Mesendoderm (in vitro differentiated cells): ENCODE measurements at places on chromosomes 16 and 17.

GRCh38 chr17:71970312-71970711 lies 150.5 kb upstream of the SOX9 start:
- peak; percentile 30 for DNase-seq

DNA sequence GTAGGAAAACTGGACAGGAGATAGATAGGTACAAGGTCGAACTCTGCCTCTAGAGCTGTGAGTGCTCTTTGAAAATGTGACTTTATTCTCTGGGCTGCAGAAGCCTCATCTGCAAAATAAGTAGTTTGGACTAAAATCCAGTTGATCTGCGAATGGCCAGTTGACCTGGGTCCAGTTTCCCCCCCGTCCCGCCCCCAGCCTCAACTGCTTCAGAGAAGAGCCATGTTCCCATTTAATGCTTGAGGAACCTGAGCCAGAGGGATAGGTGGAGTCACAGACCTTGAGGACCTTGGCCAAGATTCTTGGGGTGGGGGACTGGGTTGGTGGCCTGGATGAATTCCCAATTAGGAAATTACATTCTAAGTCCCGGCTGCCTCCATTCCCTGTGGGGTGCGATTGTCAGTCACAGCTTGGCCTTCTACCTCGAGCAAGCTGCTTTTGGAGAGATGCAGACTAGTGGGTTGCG lies 14.1 kb downstream of the TBX2 start:
- DNase-seq, result no peak

DNA sequence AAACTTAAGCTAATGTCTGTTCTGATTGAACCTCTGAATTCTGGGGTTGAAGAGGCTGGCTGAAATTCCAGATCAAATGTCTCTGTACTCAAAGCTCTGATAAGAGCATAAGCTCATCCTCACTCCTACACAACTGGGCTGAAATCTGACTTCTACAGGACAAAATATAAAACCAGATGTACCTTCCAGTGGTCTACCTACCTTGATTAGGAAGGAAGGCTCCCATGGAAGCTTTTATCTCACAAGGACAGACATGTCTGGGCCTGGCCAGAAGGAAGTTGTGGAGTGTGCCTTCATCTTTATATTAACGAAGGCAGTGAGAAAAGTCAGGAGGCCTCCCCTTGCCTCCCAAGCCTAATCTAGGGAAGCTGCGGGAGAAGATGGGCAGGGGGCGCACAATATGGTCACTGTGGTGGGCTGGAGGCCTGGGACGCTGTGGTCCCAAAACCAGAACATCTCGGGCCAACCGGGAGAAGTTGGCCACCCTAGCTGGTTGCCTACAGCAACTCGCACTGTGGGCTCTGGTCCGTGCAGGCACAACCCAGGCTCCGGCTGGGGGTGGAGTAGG lies 55.6 kb upstream of the LRRC37A3 start:
- no peak for DNase-seq

DNA sequence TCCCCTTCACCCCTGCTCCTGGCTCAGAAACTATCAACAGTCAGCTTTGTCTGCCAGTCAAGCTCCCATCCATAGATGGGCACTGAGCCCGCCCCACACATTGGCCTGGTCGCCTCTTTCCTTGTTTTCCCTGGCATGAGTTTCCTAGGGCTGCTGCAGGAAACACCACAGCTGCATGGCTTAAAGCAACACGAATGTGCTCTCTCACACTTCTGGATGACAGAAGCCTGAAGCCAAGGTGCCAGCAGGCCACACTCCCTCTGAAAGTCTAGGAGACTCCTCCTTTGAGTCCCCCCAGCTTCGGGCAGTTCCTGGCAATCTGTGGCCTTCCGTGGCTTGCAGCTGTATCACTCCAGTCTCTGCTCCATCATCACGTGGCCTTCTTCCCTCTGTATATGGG lies 69.9 kb downstream of the TBC1D16 start:
- no peak for DNase-seq

GRCh38 chr17:11618861-11619566 lies 20.7 kb downstream of the DNAH9 start:
- no peak for DNase-seq

DNA sequence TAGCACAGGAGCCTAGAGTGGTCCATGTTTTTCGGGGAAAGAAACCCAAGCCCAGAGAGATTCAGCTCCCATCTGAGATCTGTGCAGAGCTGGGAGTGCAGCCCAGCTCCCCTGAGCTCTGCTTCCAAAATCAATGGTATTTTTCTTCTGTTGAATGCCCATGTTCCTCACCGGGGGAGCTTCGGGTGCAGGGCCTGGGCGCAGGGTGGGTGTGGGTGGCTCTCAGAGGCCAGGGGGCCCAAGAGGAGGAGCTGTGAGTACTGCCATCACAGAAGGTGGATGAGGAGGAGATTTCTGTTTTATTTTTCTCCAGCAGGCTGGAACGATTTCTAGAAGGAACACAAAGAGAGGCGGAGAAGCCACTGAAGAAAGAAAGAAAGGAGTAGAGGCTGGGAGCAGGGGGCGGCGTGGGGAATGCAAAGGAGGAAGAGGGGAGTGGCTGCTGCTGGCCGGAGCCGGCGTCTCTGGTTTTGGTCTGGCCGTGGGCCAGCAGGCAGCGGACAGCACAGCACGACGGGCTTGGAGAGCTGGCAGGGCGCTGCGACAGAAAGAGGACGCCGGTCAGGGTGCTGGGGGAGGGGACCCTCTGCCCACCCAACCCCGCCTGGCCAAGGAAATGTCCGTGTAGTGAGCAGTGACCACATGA lies 76.2 kb upstream of the KSR1 start:
- no peak for DNase-seq

GRCh38 chr16:2836646-2837508 lies 6.8 kb downstream of the ZG16B start:
- no peak for DNase-seq

DNA sequence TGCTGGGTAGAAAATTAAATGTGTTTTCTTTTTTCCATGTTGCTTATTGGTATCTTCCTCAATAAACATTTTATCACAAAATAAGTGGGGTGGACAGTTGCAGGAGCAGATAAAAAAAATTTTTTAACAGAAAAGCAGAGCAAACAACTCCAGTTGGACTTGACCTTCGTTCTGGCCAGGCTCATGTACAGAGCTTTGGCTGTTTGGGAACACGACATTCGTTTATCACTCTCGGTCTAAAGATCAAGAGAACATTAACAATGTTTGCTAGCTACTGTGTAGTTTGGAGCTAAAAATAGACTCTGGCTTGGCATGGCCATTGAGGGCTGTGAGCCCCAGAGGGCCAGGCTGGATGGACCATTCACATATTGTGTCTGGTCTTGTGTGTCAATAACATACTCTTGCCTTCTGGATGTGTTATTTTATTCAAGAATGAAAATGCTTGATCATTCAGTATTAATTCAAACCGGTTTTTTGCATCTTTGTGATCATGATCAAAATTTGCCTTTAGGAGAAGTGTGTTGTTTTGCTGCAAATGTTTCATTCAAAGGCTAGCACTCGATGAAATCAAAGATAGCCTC lies 56.6 kb downstream of the TMEM186 start:
- no peak for DNase-seq

- DNase-seq, result no peak
Observed at GRCh38 chr16:14347706-14348105, 276.6 kb downstream of the MRTFB start.

DNA sequence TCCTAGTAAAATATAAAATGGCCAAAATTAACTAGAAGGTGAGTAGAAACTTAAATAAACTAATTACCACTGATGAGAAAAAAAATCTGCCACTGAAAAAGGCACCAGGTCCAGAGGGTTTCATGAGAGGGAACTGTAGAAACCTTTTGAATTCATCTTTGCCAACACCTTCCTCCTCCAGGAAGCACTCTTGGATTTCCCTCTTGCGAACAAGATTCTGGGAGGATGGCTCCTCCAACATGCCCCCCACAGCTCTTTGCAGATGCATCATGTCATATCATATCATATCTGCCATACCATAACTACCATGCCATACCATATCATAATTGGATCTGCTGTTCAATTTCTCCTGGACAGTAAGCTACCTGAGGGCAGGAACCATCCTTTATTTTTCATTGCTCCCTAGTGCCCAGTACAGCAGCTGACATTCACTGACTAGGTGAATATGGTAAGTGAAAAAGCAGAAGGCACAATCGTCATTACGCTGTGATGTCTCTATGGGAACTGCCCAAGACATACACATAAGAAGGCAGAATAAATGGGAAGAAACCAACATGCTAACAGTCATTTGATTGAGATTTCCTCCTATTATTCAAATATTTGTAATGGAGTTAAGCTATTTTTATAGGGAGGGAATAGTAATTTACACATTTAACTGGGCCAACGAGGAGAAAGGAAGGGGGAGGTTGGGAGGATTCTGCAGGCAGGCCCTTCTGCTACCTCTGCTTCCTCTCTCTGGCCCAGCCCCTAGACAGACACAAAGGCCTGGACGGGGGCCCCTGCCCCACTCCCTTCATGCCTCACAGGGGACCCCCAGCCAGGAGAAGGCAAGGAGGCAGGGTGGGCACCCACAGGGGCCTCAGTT lies 110.1 kb upstream of the SMURF2 start:
- DNase-seq, result no peak

GRCh38 chr17:58304750-58305486 lies 23.7 kb downstream of the TSPOAP1 start:
- DNase-seq, result no peak

DNA sequence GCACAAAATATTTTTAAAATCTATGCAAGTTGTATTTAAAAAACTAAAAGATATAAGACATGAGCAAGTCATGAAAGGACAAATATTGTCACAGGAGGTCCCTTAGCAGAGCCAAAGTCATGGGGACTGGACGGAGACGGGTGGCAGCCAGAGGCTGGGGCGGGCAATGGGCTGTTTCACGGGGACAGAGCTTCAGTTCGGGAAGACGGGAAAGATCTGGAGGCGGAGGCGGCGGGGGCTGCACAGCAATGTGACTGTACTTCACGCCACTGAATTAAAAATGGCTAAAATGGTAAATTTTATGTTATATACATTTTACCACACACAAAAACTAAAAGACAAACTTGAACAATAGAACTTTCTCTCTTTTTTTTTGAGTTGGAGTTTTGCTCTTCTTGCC lies 60.0 kb upstream of the METRNL start:
- DNase-seq, result no peak

GRCh38 chr16:13378151-13378550 lies 476.8 kb downstream of the SHISA9 start:
- no peak for DNase-seq

GRCh38 chr17:82830249-82830661 lies 9.6 kb downstream of the ZNF750 start:
- DNase-seq, result no peak
